ENCODE measurements at places on chromosomes 1 and 21.

GRCh38 chr21:42232176-42232825, 13.4 kb downstream of the ABCG1 start:
- no peak for DNase-seq

GRCh38 chr1:235607284-235607683, 42.3 kb downstream of the GNG4 start:
- no peak for DNase-seq

GRCh38 chr1:110672753-110673108, 2.0 kb downstream of the KCNA3 start:
- DNase-seq, result no peak

GRCh38 chr21:24716281-24716918, 890.9 kb downstream of the MRPL39 start:
- no peak for DNase-seq

GRCh38 chr1:66416295-66416694, 117.7 kb upstream of the SGIP1 start:
- no peak for DNase-seq

DNA sequence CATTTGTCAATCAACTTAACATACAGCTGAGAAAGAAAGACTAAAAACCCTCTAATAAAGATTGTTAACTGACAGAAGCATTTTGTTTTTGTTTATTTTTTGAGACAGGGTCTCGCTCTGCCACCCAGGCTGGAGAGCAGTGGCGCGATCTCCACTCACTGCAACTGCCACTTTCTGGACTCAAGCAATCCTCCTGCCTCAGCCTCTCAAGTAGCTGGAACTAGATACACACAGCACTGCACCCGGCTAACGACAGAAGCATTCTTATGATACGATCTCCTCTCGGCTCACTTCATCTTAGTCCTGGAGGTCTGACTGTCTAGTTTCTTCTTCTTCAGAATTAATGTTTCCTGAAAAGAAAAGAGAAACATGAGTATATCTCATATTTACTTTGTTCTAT, 23.5 kb downstream of the RSPH1 start:
- DNase-seq, result no peak

GRCh38 chr1:13965770-13966398, 265.9 kb downstream of the PRDM2 start:
- DNase-seq, result peak; percentile 87

DNA sequence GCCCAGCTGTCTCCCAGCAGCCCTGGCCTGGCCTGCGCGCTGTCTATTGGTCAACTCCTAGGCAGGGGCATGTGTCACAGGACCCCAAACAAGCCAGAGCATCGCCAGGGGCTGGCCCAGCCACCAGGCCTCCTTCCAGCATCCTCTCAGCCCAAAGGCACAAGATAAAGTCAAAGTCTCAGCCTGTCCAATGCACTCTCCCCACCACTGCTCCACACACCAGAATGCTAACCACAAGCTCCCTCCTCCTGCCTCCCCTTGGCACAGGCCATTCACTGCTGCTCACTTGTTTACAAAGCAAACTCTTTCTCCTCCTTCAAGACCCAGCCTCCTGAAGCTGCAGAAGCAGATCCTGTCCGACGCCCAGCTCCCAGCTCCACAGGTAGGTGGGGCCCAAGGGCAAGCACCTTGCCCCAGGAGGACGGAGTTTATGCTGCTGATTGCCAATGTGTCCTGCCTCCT, 133.4 kb downstream of the DMRTB1 start:
- no peak for DNase-seq

DNA sequence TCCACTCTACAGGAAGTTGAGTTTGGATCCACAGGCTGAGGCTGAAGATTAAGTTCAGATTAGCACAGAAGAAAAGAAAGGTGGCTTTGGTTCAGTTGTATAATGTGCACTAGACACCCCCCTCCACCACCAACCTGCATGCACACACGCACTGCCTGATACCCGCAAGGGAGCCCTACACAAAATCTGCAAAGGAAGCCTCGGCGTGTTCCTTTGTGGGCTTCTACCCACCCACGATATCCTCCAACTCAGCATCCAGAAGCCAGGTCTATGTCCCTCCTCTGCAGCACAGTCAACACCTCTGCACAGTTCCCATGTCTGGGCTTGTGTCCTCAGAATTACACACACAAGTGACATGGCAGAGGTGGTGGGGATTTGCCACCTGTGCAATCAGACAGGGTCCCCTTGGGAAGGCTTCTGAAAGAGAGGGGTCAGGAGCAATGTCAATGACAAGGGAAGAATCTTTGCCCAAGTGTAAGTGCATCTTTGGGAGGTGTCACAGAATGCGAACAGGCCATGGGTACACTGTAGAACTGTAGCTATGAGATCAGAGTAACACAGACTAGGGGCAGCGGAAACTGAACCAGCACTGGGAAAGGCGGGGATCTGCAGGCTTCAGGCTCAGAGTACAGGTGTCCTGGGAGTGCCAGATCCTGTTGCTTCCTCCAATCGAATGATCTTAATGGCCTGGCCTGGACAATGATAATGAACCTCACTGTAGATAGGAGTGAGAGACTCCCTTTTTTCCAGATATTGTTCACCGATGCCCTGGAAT, 148.6 kb upstream of the ETV3 start:
- DNase-seq, result no peak

DNA sequence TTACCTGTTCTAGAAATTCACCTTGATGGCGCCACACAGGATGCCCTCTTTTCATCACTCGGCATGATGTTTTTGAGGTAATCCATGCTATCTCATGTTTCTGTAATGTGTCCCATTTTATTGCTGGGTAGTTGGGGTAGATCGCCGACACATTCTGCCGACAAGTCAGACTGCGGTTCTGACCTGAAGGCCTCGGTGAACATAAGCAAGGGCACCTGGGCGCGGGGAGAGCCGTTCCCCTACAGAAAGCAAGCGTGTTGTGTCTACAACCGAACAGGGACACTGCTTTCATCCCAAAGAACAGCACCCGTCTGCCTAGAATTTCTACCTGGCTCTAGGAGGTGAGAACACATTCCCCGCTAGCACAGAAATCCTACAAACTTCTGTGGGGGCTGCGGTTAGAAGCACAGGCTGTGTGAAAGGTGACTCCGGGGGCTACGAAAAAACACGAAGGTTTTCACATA, 149.2 kb downstream of the PPIAL4G start:
- DNase-seq, result no peak

DNA sequence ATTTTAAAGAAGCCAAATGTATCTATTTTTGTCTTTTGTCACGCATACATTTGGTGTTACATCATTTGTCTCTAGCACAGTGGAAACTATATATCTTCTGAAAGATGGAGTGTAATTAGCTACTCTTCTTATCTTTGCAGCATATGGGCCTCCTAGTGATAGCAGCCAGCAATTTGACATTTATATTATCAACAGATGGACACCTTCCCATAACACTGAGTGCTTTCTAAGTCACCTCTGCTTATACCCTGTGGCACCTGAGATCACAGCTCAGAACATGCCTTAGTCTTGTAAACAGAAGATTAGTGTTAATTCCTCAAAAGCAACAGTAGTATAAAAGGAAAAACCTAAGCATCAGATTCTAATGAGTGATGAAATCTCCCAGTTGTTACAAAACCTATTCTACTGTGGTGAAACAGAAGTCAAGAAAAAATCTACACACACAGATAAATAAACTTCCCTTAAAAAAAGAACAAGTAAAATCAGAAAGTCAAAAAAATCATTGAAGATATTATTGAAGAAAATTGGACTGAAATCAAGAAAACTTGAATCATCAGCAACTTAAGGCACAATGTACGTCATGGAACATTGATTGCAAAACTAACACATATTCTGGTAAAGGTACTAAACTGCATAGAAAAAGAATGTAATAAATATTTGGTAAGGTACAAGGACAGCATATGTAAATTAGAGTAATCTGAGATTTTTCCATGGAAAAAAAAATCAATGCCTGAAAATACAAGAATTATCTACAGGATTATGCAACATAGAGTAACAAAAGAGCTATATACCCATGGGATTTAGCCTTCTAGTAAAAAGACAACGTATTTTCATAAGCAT, 61.7 kb downstream of the KCNT2 start:
- no peak for DNase-seq

DNA sequence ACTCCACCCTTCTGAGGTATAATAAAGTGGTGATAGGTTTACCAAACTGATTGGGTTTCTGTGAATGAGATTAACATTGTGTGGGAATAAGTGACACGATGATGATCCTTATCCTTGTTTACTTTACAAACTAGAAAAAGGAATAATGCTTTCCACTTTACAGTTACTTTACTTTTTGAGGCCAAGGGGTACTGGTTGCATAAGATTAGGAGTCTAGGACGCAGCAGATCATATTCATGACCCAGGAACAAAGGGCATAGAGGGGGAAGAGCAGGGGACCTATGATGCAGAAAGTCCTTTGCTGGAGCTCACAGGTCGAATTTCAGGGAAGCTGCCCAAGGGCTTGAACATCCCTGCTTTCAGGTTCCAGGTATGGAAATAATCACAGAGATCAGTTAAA, 20.4 kb downstream of the FGGY start:
- no peak for DNase-seq

DNA sequence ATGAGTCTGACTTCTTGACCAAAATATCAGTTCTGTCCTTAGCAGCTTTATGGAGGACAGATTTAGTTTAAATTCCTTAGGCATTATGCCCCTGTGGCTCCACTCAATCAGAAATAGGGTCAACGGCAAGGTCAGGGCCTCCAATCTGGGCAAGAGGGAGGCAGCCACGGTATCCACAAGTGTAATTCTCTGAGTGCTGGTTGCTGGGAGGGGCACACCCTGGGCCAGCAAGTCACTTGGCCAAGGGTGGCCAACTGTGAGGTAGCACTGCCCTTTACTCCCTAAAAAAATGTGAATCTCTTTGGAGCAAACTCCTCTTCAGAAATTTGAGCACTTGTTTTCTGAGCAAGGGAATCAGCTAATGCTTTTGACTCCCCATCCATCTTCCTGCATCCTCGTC, 12.8 kb downstream of the SPATA46 start:
- DNase-seq, result no peak

DNA sequence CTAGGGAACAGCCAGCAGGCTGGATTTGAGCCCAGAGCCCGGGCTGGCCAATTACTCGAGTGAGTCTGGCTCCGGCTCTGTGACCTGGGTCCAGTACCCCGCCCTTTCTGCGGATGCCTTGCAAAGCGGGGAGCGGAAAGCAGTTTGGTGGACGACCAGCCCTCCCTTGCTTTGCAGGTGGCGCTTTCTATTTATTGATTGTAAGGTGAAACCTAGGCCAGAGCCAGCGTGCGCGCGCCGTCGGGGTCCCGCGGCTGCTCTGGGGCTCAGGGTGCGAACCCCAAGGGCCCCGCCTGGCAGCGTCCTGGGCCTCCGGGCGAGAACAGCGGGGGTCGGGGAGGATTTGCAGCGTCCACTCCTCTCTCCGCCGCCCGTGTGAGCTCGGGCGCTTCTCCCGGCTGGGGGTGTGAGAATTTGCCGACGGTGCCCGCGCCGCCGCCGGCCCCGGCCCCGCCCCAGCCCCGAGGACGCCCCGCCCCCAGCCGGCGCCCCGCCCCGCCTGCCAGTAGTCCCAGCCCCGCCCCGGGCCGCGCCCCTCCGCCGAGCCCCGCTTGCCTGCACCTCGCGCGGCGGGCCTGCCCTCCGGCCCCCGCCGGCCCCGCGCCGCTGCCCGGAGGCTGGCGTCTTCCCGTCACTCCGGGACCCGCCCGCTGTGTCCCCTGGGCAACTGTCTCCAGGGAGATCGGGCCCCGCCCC, 37.6 kb downstream of the PIK3CD start:
- peak; percentile 95 for DNase-seq

GRCh38 chr1:4140821-4141220, 240.7 kb upstream of the C1orf174 start:
- DNase-seq, result no peak

DNA sequence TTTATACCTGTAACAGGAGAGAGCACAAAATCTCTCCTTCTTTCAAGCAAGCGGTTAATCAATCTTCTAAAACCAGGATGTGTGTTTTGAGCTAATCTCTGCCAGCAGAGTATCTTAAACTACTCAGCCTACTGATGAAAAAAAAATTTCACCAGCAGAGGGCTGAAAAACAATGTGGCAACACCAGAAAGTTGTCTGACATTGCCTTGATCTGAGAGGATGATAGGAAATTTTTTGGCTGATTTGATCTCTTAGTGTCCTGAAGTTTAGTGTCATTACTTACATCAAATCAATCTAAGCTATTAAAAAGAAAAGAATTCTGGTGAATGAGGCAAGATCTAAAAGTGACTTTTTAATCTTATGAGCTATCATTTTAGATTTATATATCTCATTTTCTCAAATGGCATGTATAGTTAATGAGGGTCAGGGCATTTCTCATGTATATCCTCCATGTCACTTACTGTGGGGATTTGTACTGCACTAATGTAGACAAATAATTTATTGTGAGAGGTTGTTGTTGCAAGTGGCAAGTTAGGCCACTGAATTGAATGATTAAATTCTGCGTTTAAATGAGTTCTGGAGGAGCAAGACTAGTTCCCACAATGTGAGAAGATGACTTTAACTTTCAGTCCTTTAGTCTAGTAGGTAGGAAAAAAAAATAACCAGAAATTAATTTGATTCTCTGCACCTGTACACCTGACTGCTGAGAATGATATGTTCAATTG, 10.9 kb downstream of the ADAMTS1 start:
- DNase-seq, result no peak

DNA sequence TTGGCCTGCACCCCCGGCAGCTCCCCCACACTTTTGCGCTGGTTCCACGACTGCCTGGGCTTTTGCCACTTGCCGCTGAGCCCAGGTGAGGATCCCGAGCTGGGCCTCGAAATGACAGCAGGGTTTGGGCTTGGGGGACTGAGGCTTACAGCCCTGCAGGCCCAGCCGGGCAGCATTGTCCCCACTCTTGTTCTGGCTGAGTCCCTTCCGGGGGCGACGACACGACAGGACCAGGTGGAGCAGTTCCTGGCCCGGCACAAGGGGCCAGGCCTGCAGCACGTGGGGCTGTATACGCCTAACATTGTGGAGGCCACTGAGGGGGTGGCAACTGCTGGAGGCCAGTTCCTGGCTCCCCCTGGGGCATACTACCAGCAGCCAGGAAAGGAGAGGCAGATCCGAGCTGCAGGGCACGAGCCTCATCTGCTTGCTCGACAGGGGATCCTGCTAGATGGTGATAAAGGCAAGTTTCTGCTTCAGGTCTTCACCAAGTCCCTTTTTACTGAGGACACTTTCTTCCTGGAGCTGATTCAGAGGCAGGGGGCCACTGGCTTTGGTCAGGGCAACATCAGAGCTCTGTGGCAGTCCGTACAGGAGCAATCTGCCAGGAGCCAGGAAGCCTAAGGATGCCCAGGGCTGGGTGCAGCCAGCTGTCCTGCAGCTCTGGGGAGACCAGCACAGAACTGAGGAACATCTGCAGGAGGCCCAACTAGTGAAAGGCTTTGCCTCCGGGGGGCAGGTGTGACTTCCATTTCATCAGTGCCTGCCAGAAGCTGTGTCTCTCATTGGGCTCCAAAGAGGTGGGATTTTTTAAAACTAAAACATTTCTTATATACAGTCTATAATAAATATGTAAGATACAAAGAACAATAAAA, 1.2 kb downstream of the HPDL start:
- no peak for DNase-seq
